ENCODE measurements at places on chromosomes 12 and 14.

- DNase-seq, result no peak
Observed at GRCh38 chr14:57485635-57486034, 8.0 kb downstream of the CCDC198 start.

GRCh38 chr12:47819138-47819895, 386 bp downstream of the HDAC7 start:
- no peak for DNase-seq

- DNase-seq, result no peak
Observed at GRCh38 chr12:6768437-6768914, 2.3 kb downstream of the PTMS start.

DNA sequence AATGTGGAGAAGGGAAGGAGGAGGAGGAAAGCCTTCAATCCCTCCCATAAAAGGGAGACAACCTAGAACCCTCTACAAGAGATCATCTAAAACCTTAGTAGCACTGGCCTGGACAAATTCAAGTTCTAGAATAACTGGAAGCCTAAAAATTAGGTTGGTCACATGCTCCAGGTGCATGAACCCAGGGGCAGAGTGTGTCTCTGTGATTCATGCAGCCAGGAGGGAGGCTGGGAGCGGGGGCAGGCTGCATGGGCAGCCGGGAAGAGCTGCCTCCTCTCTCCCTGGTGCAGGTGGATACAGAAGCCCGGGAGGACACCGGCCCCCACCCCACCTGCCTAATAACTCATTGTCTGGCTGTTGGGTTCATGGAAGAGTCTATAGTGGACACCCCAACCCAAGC, 38.6 kb downstream of the CCDC85C start:
- DNase-seq, result no peak

DNA sequence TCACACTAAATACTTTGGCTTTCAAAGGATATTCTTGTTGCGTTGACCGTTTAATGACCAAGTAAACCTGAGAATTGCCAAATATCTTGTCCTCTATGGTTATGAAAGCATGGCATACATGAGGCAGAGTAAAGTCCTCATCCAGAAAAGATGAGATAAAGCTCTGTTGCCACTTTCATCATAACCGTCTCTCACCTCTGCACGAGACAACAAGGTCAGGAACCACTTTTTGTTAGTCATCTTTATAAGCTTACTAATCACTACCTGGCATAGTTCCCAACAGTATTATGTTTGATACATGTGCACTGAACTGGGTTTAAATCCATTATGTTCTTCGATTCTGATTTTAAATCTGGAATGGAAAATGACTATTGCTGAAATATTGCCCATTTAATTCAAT, 31.3 kb downstream of the PTPRB start:
- no peak for DNase-seq

DNA sequence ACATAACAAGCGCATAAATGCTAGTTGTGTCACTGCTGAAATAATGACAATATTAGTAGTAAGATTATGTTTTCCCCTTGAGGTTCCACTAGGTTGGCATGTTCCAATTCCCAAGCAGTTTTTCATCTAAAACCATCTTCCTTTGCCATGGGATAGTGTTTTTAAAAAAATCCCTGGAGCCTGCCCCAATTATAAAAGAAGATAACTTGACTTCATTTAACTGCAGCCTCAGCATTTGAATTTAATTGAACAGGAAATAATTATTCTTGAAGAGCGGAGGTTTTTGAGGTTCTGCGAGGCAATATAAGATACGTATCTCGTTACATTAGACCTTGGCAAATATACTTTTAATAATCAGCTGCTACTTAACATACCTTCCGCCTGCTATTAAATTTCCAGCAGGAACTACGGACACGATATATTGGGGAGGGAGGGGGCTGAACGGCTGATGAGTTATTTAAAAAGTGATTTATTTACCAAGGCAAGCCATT, 65.2 kb upstream of the HSPB8 start:
- no peak for DNase-seq

DNA sequence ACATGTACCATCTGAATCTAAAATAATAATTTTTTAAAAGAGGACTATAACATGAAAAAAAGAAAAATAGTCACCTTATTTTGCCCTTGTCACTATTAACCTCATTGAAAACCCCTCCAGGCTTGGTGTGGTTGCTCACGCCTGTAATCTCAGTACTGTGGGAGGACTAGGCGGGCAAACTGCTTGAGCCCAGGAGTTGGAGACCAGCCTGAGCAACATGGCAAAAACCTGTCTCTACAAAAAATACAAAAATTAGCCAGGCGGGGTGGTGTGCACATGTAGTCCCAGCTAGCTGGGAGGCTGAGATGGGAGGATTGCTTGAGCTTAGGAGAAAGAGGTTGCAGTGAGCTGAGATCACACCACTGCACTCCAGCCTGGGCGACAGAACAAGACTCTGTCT, 126.3 kb upstream of the KRAS start:
- no peak for DNase-seq

DNA sequence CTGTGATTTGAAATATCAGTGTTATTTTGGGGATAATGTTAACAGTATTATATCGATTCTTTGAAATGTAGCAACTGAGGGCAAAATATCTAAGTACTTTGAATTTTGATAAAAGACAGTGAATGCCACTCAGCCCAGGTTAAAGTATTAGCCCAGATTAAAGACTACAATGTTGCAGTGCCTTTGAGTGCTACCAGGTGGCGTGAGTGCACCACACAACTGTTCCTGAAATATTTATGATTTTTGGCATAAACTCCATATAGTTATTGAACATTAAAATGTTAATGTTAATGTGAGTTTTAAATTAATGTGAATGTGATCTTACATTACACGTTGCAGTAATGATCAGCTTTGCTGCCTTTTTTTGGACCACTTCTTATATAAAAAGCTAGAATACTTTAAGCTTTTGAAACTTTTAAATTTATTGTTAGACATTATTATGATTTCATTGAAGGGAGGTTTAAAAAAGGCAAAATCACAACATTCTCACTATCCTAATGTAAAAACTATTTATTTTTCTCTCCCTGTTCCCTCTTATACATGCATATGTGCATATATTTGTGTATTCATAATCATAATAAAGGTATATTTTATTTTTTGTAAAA, 22.5 kb downstream of the MRPS35 start:
- DNase-seq, result no peak

DNA sequence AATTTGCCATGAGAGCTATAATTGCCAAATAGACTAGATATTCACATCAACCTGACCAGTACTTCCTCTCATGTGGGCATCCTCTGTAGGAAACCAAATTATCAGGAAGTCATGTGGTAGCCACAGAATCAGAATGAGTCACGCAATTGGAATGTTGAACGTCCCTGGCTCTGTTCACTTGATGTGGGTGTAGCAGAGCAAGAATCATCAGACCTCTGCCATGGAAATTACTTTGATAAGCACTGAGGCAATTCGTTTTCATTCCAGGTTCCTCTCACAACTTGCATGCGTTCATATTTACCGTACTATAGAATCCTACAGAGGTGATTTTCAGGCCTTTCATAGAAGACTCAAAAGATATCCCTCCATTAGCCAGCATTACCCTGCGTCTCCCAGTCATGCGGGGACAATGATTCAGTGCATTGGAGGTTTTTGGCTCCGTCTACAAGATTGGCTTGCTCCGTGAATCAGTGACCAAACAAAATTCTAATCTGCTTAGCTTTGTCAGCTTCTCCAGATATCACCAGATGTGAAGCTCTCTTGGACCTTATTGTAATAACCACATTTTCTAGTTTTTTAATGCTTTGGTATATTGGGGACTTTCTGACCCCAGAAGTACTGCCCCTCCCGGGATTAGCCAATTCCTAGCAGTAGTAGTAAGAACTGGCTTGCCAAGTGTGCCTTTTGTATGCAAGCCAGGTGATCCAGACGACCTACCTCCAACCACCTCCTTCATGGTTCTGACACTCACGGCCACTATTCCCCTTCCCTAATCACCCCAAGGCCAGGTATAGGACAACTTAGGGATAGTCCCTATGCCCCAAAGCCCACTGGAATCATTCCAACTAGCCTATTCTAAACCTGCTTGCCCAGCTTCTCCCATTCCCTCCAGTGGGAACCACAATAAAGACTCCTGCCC, 133.4 kb downstream of the KICS2 start:
- DNase-seq, result no peak

DNA sequence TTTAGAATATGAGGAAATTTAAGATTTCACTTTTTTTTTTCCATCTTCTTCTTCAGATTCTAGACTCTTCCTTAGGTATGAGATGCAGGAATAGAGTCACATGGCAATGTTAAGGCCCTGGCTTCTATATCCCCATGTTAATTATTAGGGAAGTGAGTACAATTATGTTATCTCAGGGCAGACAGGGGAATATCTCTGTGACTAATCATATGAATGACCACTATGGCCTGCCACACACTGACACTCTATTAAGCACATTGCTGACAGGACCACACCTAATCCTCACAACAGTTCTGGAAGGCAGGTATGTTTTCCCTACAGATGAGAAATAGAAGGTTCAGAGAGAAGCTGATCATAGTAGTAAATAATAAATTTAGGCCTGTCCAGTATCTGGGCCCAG, 69.4 kb upstream of the PTPRQ start:
- no peak for DNase-seq

DNA sequence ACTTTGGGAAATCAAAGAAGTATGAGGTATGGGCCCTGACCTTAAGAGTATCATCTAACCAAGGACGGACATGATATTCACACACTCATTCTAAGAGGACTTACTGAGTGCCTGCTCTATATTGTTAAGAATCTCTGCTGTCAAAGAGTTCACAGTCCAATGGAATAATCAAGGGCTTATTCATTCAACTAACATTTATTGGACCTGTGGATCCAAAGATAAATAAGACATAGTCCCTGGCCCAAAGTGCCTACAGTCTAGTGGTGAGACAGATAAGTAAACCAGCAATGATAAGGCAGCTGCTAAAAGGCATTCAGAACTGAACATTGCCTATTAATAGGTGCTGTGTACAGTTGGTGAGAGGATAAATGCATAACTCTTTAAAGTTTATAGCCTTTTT, 11.0 kb downstream of the WDR20 start:
- no peak for DNase-seq

- no peak for DNase-seq
Observed at GRCh38 chr12:84222841-84223240, 689.8 kb downstream of the SLC6A15 start.

DNA sequence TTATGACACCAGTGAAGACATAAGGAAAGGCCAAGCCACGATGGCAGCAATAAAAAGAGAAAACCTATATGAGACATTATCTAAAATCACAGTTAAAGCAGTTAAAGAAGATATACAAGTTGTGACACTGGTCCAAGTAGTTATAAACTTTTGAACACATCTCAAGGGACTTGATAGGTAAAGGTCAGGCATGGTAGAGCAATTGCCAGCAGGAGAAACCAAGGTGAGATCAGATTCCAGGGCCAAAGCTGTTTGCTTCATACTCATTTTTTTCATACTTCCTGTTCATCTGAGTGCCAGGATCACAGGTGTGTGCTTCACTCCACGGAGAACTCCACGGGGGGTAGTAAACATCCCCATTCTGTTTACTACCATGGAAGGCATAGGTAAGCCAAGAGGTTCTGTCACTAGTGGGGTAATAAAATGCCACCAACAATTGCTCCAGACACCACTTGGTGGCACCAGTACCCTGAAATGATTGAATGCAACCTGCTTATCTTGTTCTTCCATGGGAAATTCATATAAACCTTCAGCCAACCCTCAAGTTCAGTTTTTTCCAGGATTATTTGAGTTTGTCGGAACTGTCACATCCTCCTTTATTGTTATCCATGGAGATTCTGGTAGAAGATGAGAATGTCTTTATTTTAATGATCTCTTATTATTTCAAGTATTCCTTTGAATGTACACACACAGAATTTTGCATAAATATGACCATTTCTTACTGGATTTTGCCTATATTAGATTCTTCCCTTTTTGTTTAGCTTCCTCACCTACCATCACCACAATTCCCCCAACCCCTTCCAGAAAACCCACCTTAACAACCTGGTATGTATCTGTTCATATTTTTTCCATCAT, 59.2 kb upstream of the TSPAN8 start:
- DNase-seq, result no peak

Data from activated CD4-positive, alpha-beta T cell treated with anti-CD3 and anti-CD28 coated beads for 1 hour (primary cell).